ENCODE measurements at places on chromosomes 7 and 10. TPM values are rescaled to one million over a fixed set of nuclear protein-coding genes. Genes with fewer than 3 reads are reported as not detected.

DNA sequence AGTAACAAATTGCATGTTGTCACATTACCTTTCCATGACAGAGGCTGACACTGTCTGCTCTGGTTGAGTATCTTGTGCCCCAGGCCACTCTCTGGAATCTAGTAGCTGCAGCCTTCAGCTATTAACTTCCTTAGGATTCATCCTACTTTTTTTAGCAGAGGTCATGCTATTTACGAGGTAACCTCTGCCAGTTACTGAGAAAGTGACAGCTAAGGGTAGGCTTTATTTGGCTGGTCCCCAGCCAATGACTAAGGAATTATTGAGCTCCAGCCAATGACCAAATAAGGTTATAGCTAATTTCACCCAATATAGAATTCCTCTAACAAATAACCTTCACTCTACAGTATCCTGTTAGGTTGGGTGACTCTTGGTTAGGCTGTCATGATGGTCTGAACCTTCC, 1361.7 kb downstream of the XPNPEP1 start:
- no peak overlapping the region for H3K4me3 ChIP-seq
- H3K27me3 ChIP-seq = no peaks in the 10 kb centered on the region
- no peak for DNase-seq
- no peaks in the 10 kb centered on the region for H3K4me1 ChIP-seq
- no peaks in the 10 kb centered on the region for H3K36me3 ChIP-seq

The FKBP6 gene
- total RNA-seq = not detected

GRCh38 chr10:83919187-83919586, 220.1 kb upstream of the GHITM start:
- no peaks in the 10 kb centered on the region for H3K36me3 ChIP-seq
- no peak overlapping the region for H3K4me3 ChIP-seq
- H3K4me1 ChIP-seq = peaks cover 4% of the 10 kb centered on the region

GRCh38 chr10:128125416-128125943, 743 bp downstream of the MKI67 start:
- no peak for DNase-seq
- peak overlapping the region; percentile 95 for H3K27ac ChIP-seq
- H3K27me3 ChIP-seq = peaks cover 8% of the 10 kb centered on the region
- peaks cover 40% of the 10 kb centered on the region for H3K4me1 ChIP-seq

The TEX47 gene
- total RNA-seq = not detected

GRCh38 chr7:139743967-139744767, 33.6 kb downstream of the HIPK2 start:
- no peak for DNase-seq
- no peaks in the 10 kb centered on the region for H3K4me1 ChIP-seq
- H3K27ac ChIP-seq = no peak overlapping the region
- no peak overlapping the region for H3K4me3 ChIP-seq
- H3K27me3 ChIP-seq = no peaks in the 10 kb centered on the region
- H3K36me3 ChIP-seq = peaks cover 3% of the 10 kb centered on the region

DNA sequence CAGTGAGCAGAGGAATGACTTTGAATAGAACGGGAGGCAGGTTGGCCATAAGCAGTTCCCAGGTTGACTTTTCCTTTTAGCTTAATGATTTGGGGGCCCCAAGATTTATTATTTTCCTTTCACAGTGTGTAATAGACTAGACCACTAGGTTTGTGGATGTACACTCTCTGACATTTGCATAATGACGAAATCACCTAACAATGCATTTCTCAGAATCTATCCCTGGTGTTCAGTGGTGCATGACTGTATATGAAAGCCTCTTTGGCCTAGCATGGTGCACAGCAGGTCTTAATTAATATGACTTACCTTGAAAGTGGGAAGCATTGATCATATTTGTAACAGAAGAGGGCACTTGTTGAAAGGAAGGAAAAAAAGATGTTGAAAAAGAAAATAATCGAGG, 761.9 kb downstream of the TYW1 start:
- no peaks in the 10 kb centered on the region for H3K27me3 ChIP-seq
- H3K27ac ChIP-seq = no peak overlapping the region
- H3K36me3 ChIP-seq = no peaks in the 10 kb centered on the region

GRCh38 chr10:45075216-45075615, 74.5 kb downstream of the ZNF22 start:
- H3K4me1 ChIP-seq = no peaks in the 10 kb centered on the region
- DNase-seq = no peak
- no peak overlapping the region for H3K4me3 ChIP-seq
- H3K27ac ChIP-seq = no peak overlapping the region
- no peaks in the 10 kb centered on the region for H3K36me3 ChIP-seq

The CNNM1 gene
- 0.50 TPM for total RNA-seq

DNA sequence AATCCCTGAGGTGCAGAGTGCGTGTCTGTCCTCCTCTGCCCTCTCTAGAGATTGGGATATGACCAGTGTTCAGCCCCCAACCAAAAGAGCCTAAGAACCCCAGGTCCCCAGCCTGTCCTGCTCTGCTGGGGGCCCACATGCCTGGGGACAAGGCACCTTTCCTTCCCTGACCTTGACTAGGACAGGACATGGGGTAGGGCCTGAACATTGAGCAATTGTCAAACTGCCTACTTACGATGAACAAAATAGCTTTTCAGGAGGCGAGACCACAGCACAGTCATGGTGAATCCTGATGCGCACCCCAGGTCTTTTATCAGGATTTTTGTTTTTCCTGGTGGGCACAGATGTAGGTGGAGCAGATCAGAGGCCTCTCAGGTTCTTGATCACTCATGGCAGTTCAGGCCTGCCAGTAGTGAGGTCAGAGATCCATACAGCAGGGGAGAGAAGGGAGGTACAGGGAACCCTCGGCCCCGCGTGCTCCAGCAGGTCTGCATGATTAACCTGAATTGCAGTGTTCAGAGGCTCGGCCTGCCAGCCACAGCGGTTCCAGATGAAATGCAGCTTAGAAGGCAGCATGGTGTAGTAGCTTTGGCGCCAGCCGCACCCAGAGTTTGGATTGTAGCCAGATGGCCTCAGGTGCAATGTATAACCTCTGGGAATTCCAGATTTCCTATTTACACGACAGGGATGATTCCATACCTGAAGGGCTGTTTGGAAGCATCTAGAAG, 191.3 kb downstream of the CUX1 start:
- H3K27me3 ChIP-seq = no peaks in the 10 kb centered on the region
- no peak overlapping the region for H3K27ac ChIP-seq
- H3K36me3 ChIP-seq = no peaks in the 10 kb centered on the region
- no peak for DNase-seq
- peaks cover 1% of the 10 kb centered on the region for H3K4me1 ChIP-seq

The SFMBT2 gene
- total RNA-seq = 50.6 TPM

The OPN1SW gene
- total RNA-seq = not detected

DNA sequence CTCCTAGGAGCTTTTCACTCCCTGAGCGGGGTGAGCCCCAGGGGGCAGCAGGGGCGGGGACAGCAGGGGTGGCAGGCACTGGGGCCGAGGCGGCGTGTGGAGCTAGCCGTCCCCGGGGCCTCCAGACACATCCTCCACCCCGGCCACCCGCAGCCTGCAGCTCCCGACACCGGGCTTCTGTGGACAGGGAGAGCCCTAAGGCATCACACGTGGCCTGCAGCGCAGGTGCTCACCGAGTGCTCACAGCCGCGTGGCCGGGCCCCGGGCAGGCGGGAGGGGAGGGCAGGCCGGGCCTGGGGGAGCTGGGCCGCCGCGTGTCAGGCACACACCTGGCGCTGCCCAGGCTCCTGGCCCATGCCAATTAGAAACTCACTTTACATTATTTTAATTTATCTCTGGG, 51.4 kb downstream of the MICALL2 start:
- H3K27ac ChIP-seq = no peak overlapping the region
- no peak overlapping the region for H3K4me3 ChIP-seq
- peaks cover 4% of the 10 kb centered on the region for H3K4me1 ChIP-seq
- peaks cover 24% of the 10 kb centered on the region for H3K27me3 ChIP-seq
- H3K36me3 ChIP-seq = no peaks in the 10 kb centered on the region

The FAM13C gene
- total RNA-seq = not detected

GRCh38 chr10:127196282-127197153, at the start of gene INSYN2A:
TSS of gene INSYN2A (minus strand) at chr10:127196591. CDS start at chr10:127176395, 20,196 bp downstream.
- no peaks in the 10 kb centered on the region for H3K4me1 ChIP-seq
- no peak within 1 kb of the TSS for H3K4me3 ChIP-seq
- no peak within 1 kb of the TSS for H3K27ac ChIP-seq
- H3K36me3 ChIP-seq = no peaks in the 10 kb centered on the region

- peaks cover 14% of the 10 kb centered on the region for H3K4me1 ChIP-seq
- no peak overlapping the region for H3K4me3 ChIP-seq
- H3K27me3 ChIP-seq = peaks cover 28% of the 10 kb centered on the region
- no peak overlapping the region for H3K27ac ChIP-seq
- DNase-seq = no peak
These were observed 13.5 kb downstream of the PPIF start for GRCh38 chr10:79360499-79361342.

The ZNF117 gene
- 7.7 TPM for total RNA-seq

DNA sequence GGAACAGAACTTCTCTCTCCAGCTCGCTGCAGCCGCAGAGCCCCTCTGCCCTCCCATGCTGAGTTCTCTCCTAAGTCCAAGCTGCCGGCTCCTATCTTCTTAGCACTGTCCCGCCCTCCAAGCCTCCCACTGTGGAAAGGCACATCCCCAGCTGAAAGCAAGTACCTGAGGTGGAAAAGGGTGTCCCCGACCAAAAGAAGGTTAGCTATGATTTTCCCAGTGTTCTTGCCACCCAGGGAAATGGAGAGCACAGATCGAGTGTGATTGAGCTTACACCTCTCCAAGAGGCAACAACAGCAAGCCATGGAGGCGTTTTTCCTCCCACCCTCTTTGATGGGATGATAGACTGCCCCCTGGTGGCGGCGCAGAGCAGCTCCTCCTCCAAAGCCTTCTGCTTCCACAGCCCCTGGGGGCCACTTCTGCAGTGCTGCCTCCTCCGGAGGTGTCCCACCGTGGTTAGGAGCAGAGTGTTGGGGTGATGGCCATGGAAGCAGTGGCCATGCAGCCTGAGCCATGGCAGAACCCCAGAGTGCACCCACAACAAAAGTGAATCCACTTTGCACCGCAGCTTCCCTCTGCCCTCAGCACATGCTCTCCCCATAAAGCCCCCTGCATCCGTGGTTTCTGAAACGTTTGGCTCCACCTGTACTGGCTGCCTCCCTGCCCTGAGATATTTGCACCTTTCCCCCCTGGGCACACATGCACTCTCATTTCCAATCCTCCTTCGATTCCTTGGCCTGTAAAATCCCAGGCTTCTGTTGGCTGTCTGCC, 143.1 kb upstream of the STK17A start:
- DNase-seq = peak; percentile 62
- H3K4me3 ChIP-seq = no peak overlapping the region
- peaks cover 1% of the 10 kb centered on the region for H3K4me1 ChIP-seq

DNA sequence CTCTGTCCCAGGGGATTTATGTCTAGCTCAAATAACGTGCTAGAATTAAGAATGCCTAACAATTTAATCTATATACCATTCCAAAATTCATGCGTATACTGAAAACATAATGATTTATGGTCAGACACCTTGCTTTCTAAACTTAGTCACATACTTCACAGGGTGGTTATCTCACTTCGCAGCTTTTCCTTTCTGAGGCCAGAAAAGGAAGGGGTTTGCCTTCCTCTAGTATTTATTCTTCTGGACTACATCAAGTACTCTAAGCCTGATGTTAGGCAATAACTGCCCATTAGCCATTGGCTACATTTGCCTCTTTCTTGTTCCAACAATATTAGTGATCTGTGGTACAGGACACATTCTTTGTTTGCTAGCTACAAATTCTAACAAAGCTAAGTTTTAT, 72.6 kb upstream of the FHIP2A start:
- H3K36me3 ChIP-seq = no peaks in the 10 kb centered on the region
- no peak for DNase-seq
- no peak overlapping the region for H3K4me3 ChIP-seq
- no peaks in the 10 kb centered on the region for H3K4me1 ChIP-seq
- H3K27me3 ChIP-seq = peaks cover 35% of the 10 kb centered on the region

- H3K4me1 ChIP-seq = peaks cover 9% of the 10 kb centered on the region
- H3K36me3 ChIP-seq = no peaks in the 10 kb centered on the region
- peak overlapping the region; percentile 66 for H3K27ac ChIP-seq
- DNase-seq = no peak
- peak overlapping the region; percentile 7 for H3K4me3 ChIP-seq
These were observed 4.4 kb upstream of the CCL26 start for GRCh38 chr7:75776295-75776971.

The LIPF gene
- not detected for total RNA-seq

The MYOZ1 gene
- not detected for total RNA-seq

DNA sequence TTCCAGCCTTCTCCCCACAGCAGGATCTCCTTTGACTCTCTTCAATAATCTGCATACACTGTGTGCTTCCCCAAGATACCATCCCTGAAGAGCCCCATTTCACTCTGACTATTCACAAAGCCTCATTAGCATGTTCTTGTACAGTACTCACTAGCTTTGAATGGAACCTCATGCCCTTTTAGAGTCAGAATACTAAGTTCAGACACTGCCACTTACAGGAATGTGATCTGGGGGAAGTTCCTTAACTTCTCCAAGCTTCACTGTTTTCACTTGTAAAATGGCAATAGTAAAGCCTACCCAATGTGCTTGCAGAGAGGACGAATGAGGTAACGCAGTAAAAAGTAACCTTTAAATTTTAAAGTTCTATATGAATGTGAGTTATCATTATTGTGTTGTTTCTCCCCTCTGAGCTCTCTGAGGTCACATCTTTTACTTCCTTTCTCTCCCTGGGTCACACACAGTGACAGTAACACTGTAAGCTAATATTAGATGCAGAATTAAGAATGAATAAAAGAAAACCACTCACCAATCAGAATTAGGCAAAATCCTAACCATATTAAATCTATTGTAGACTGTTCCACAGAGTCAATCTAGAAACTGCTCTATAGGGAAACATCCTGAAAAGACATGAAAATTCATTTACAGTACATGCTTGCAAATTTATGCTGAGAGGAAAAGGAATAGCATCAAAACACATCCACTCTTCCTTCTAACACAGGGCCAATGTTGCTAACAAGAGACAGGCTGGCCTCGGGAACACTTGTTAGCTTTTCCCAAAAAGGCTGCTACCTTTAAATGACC, 64.2 kb upstream of the IL6 start:
- no peak for DNase-seq
- H3K4me3 ChIP-seq = no peak overlapping the region
- H3K27me3 ChIP-seq = peaks cover 11% of the 10 kb centered on the region
- peaks cover 19% of the 10 kb centered on the region for H3K36me3 ChIP-seq

DNA sequence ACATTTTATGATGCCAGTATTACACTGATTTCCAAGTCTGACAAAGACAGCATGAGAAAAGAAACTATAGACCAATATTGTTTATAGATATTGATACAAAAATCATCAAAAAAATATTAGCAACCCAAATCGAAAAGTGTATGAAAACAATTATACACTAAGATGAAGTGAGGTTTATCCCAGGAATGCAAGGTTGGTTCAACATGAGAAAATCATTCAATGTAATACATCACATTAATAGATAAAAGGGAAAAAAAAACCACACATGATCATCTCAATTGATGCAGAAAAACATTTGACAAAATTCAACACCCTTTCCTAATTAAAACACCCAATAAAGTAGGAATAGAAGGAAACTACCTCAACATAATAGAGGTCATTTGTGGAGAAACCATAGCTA, 153.9 kb downstream of the DNAJC1 start:
- H3K36me3 ChIP-seq = peaks cover 44% of the 10 kb centered on the region
- H3K27ac ChIP-seq = no peak overlapping the region
- H3K4me1 ChIP-seq = no peaks in the 10 kb centered on the region
- H3K27me3 ChIP-seq = no peaks in the 10 kb centered on the region

The GTPBP10 gene
- total RNA-seq = 31.1 TPM

The VPS37D gene
- total RNA-seq = 0.45 TPM
